ENCODE measurements at places on chromosomes 5 and 9.
A peak's percentile ranks its signal among the peaks of the same experiment; 100 is the strongest.

DNA sequence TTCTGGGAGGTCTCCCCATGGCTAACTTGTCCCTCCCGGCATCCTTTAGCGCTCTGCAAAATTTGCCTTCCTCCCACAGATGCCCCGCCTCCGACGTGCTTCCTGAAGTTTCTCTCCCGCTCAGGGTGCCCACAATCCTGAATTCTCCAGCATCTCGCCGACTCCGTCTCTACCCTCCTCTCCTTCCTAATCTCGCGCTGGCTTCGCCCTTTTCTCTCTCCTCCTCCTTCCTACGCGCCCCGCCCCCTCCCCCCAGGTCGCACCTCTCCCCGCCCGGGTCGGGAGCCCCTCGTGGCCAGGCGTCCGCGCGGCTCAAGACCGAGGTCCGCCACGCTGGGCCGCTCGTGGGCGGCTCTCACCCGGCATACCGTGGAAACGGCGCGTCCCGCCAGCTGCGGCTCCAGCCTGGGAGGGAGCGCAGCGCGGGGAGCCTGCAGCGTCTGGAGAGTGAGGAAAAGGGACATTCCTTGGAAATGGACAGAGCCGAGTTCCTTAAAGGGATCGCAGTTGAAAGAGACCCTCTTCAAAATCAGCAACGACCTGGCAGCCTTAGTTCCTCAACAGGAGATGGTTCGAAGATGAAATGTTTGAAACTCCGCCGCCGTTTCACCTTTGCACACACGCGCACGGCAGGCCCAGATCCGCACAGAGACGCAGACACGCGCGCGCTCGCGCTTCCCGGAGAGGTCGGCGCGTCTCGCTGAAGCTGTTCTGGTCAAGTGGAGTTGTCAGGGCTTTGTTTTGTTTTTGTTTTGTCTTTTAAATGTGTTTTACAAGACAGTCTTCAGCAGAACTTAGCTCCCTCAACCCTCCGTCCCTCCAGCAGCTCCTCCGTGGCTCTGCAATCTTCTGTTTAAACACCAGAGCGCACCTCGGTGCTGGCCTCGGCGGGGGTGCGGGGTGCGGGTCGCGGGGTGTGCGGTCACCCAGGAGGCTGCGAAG lies 5.0 kb upstream of the IRX2 start:
- no peak for DNase-seq

GRCh38 chr5:7852988-7853387 lies 2.1 kb upstream of the CFAP90 start:
- DNase-seq = no peak

DNA sequence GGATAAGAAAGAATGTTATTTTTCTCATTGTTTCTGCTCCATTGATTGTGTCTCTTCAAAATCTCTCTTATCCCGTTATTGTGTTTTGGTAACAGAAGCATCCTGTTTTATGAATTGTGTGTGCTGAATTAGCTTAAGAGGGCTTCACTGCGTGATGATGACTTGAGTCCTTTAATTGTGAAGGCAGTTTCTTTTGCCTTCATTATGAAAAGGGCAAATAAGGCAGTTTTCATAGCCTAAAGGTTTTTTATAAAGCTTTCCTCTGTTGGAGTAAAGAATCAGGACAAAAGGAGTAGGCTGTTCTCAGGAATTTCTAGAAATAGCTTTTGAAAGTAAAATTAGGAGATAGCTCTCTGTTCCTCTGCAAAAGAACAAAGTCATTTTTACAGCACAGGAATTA lies 169.8 kb downstream of the FOCAD start:
- DNase-seq = no peak

- no peak for DNase-seq
Observed at GRCh38 chr5:1121891-1122290, 10.0 kb upstream of the SLC12A7 start.

GRCh38 chr9:99425923-99426842 lies 204.1 kb downstream of the SEC61B start:
- no peak for DNase-seq

GRCh38 chr5:139770722-139771121 lies 24.9 kb upstream of the PSD2 start:
- DNase-seq = no peak

DNA sequence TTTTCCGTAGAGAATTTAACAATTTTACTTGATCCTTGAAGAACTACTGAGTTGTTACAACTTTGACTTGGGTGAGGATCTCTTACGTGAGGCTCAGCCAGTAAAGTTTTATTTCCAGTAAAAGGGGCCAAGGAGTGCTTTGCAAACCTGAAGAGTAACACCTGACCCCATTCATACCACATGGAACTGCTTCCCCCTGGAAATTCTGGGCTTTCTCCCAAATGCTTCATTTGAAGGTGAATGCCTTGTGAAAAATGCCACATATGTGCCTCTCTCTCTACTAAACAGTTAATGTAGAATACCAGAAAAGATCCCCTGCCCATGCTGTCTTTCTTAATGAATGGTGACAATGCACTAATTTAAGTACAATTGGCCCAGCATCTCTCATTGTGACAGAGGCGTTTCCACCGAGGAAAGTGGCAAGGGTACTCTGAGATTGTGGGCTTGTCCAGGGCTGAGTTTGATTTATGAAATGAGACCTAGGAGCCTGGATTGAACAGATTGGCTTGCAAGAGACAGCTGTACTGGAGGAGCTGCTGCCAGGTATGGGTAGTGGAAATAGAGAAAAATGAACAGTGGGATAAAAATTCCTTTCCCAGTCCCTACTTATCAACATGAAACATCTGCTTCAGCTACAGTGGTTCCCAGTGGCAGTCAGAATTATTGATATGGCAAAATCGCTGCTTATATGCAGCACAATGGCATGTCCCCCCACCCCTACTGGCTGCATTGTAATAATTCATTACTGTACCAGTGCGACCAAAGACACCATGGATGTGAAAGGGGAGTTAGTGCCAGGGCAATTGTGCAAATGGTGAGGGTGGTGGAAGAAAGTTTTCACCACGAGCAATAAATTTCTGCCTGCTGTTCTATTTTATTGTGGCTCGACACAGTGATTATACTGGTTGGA lies 843.7 kb upstream of the WWC1 start:
- DNase-seq = no peak

DNA sequence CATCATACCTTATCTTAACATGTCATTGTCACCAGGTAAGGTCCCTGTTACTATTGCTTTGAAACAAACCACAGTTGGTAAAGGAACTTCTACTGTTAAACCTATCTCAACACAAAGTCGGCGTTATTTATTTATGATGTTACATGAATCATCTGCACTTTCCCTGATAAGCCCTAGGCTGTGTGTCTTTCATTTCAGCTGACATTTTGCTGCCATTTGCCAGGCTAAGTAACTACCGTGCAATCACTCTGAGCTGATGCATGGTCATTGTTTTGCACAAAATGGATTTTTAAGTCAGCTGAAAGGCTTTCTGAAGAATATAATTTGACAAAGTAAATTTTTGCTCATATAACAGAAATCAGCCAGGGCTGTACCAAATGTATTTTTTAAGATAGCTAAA lies 546.5 kb downstream of the ZNF608 start:
- DNase-seq = peak; percentile 0

DNA sequence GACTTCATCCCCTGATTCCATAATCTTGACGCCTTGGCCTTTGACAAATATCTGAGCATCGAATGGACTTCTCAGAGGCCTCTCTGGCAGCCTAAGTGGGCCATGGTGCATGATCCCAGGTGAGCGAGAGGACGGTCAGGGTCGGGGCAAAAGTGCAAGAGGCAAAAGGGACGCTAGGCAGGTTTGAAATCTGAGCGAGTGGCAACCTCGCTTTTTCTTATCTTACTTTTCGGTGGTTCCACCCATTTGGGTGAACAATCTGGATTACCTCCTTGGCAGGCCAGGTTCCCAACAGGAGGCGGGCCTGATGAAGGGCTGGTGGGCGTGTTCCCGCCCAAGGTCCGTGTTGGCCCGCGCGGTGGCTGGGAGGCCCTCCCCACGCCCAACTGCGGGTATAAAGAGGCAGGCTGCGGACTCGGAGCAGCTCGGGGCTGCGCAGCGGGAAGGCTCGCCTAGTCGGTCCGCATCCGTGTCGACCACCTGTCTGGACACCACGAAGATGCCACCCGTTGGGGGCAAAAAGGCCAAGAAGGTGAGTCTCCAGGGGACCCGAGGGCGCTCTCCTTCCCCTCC lies at the start of gene BHMT:
Gene BHMT, plus strand, starts transcription at position 423 of the 573 bp plus-strand sequence. Its CDS starts 77 bp downstream, at position 500.
- DNase-seq = no peak

DNA sequence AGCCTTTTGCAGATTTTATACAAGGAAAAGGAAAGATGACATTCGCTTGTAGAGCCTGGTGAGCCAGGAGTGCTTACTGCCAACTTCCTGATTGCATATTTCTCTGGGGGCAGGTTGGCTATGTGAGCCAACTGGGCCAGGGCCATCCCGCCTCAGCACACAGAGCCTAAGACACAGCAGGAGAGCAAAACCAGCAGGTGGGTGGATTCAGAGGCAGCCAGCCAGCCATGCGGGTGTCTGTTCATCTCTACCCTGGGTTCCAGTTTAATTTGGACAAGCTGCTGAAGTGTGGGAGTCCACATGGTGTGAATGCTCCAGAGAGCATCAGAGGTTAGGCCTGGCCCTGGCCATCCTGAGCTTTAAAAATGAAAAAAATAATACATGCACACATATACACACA lies 291.4 kb downstream of the ARHGEF28 start:
- no peak for DNase-seq

- no peak for DNase-seq
Observed at GRCh38 chr5:68709239-68709638, 384.6 kb upstream of the SLC30A5 start.

DNA sequence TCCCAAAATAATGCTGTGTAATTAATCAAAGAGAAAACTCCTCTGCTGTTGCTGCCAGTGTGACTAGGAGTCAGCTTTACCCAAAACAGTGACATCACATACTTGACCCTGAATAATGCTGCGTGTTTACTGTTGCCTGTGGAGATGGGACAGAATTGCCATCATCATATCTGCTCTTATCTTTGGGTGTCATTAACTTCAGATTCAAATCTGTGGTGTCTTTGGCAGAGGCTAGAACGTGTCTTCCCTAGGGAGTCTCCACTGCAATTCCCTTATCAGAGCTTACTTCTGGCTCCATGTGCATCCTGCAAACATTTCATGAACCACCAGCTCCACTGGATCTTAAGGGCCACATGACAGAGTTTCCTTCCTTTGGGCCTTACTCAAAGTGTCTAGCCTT lies 88.9 kb upstream of the MRPS30 start:
- DNase-seq = no peak

DNA sequence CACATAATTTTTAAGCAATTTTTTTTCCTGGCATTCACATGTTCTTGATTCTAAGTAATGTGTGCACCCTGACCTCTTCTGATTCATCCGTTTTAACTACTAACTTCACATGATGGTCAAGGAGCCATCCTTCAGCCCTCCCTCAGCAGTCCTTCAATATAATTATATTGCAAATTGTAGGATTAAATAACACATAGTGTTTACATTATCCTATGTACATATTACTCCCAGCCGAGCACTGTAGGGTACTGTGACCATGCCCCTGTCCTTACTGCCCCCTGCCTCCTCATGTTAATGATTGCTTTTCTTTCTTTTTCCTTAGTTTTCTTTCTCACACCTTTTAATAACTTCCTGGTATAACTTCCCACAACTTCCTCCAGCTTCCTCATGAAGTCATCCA lies 96.3 kb upstream of the FANCC start:
- DNase-seq = no peak

- peak; percentile 78 for DNase-seq
Observed at GRCh38 chr5:148682058-148683026, 28.0 kb upstream of the HTR4 start.

DNA sequence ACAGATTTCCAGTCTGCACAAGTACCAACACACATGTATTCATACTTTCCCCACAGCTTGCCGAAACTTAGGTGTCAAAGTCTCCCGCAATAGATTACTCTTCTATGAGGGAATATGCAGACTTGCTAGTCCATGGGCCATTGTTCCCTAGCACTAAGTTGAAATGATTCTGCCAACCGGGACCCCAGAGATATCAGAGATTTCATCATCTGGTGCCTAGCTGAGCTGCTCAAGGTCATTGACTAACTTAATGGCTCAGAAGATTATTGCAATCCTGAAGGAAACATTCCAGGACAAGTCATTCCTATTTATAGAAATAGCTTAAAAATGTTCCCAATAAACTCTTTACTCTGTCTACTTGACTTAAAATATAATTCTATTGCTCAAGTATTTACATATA lies 202.6 kb downstream of the PIK3R1 start:
- DNase-seq = no peak

- peak; percentile 69 for DNase-seq
Observed at GRCh38 chr5:83368835-83369234, 102.7 kb upstream of the VCAN start.

DNA sequence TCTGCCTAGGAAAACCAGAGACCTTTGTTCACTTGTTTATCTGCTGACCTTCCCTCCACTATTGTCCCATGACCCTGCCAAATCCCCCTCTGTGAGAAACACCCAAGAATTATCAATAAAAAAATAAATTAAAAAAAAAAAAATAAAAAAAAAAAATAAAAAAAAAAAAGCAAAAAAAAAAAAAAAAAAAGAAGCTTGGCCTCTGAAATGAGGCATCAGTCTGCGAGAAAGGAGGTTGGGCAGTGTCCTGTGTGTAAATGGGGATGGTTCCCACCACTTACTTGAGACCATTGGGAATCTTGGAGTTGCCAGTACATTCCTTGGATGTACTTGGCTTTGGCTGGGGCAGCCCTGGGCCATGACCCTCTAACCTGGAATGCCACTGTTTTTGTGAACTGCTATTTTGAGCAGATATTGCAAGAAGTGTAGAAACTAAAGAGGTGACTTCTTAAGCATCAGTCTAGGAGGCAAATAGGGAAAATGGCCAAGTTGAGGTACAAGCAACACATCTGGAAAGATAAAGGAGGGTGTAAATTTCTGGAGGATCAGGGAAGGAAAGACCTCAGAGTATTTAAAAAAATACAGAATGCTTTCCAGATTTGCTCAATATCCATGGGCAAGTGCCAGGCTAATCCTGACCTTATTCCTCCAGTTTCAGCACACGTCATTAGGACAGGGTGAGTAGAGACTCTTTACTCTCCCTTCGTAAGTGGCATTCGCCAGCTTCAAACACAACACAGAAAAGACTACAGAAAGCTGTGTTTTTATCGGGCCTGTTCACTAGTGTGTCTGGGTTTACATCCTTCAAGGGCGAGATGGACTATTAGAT lies 58.1 kb downstream of the HSPA4 start:
- no peak for DNase-seq

- DNase-seq = no peak
Observed at GRCh38 chr5:107736638-107737037, 65.9 kb upstream of the EFNA5 start.

- peak; percentile 68 for DNase-seq
Observed at GRCh38 chr9:108049026-108049607, 559.5 kb upstream of the KLF4 start.

DNA sequence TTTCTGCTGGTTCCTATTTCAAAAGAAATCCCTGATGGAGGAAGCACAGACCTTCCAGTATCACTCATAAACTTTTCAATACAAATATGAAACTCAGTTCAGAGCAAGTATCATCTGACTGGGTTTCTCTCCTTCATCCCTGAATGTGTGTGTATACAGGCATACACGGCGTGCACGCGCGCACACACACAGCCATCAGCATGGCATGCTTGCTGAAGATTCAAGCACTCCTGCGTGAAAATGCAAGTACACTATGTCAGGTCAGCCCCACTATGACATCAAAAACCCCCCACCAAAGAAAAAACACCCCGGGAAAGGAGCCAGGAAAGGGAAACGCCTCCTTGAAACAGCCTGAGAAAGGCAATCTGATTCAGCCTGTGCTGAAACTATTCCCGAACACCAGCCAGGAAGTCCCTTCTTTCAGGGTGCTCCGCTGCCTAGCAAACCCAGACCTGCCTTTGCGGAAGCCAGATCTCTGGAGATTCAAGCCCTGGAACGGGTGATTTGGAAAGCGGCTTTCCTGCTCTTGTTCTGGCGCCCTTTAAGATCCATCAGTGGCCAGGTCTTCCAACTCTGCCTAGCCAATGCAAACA lies 831 bp downstream of the KLHL3 start:
- no peak for DNase-seq

GRCh38 chr5:15786884-15787283 lies 286.9 kb downstream of the FBXL7 start:
- DNase-seq = no peak
